HT1080 (cell line): ENCODE measurements at places on chromosomes 13 and 19. TPM values are rescaled to one million over a fixed set of nuclear protein-coding genes. Genes with fewer than 3 reads are reported as not detected.

Gene SLITRK1
- not detected in 2 replicates for total RNA-seq

- no peak for DNase-seq
These were observed 1677.1 kb downstream of the OLFM4 start for GRCh38 chr13:54705738-54706137.

Gene C1QTNF9B
- total RNA-seq: 0.72 and 0.84 TPM in 2 replicates

DNA sequence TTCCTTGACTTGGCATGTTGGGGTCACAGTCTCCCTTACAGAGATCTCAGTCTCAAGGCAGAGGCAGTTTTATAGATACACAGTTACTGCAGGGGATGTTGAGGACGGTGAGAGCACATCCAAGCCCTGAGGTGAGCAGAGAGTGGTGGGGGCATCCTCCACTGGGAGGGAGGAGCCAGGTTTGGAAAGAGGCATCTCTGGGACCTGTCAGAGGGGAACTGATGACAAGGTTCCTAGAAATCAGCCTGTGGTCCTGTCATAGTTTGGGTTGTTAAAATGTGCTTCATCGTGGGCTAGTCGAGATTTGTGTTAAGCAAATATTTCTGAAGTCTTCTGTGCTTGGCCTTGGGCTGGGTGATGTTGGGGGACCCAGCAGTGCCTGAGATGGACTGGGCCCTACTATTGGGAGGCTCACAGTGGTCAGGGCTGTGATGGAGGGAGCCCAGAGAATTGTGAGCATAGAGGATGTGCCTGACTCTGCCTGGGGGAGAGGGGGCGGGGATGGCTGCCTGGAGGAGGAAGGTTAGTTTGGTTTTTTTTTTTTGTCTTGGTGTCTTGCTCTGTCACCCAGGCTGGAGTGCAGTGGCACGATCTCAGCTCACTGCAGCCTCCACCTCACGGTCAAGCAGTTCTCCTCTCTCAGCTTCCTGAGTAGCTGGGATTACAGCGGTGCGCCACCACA, 3.9 kb downstream of the SUPT5H start:
- no peak for DNase-seq

DNA sequence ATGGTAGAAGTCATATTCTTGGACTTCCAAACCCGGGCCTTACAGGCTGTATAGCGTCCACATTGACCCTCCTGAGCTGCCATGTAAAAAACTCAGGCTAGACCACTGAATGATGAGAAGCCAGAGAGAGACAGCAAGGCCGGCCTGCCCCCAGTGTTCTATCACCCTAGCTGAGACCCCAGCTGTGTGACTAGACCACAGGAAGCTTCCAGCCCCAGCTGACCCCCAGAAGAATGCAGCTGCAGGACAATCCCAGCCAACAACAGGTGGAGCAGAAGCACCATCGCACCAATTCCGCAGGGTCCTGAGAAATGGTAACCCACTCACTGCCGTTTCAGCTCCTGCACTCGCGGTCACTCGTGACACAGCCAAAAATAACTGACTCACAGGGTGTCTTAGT, 2.9 kb upstream of the ATP11A start:
- no peak for DNase-seq

DNA sequence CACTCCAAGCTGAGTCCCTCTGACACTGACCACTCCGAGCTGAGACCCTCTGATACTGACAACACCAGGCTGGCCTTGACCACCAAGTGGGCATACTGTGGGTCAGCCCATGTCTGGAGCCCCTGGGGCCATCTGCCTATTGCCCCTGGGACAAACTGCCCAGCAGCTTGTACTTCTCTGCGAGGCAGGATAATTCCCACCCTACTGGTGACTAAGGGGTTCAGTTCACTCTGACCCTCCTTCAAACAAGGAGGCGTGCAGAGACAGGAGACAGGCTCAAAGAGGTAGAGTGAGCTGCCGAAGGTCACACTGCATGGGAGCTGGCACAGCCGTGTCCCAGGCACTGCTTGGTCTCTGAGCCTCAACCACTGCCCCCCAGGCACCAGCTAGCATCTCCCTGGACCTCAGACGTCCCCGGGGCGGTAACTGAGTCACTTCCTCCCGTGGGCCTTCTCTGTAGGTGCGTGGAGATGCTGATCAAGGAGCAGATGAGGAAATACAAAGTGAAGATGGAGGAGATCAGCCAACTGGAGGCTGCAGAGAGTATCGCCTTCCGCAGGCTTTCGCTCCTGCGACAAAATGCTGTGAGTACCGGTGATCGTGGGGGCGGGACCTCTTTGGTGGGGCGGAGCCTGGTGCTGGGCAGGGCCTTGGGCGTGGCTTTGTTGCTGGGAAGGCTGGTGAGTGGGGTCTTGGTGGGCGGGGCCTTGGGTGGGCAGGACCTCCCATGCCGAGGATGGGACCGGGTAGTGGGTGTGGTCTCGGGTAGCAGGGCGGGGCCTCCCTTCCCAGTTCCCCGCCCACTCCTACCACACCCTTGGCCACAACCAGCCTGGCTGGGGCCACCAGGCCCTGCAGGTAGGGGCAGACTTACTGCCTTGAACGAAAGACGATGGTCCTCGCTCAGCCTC, 5.8 kb upstream of the USE1 start:
- DNase-seq: peak; percentile 59

GRCh38 chr19:11382898-11383705, 1.0 kb downstream of the EPOR start:
- no peak for DNase-seq

Gene CYP2A6
- not detected in 2 replicates for total RNA-seq

- no peak for DNase-seq
These were observed 66.9 kb downstream of the C13orf42 start for GRCh38 chr13:51044023-51044665.

- peak; percentile 14 for DNase-seq
These were observed 36.0 kb upstream of the SLC7A10 start for GRCh38 chr19:33261511-33262189.

GRCh38 chr19:46373491-46374359, 26.8 kb downstream of the PPP5C start:
- peak; percentile 92 for DNase-seq

Gene GJA3
- 0.56 and 0.84 TPM in 2 replicates for total RNA-seq

Gene SCEL
- total RNA-seq: not detected in 2 replicates

- no peak for DNase-seq
These were observed 7.0 kb downstream of the MYH14 start for GRCh38 chr19:50210425-50210824.

GRCh38 chr13:99404005-99404755, 97.0 kb upstream of the GPR183 start:
- DNase-seq: peak; percentile 9

Gene TMEM272
- total RNA-seq: not detected in 2 replicates

DNA sequence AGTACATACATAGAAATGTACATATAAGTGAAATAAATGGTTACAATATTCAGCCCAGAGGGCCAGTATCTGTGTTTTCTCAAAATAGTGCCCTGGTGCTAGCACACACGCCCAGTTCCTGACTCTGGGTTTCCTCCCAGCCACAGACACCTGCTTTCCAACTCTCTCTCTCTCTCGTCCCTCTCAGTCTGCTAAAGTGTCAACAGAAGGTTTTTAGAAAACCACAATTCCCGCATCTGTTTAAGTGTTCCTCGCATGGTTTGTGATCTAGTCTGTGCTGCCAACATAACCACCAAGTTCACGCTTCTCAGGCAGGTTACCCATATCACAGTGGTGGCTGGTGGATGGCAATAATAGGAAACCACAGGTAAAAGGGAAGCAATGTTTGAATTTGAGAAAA, 17.8 kb upstream of the UPF3A start:
- DNase-seq: no peak

GRCh38 chr19:40424637-40425449, 949 bp downstream of the SERTAD1 start:
- no peak for DNase-seq

DNA sequence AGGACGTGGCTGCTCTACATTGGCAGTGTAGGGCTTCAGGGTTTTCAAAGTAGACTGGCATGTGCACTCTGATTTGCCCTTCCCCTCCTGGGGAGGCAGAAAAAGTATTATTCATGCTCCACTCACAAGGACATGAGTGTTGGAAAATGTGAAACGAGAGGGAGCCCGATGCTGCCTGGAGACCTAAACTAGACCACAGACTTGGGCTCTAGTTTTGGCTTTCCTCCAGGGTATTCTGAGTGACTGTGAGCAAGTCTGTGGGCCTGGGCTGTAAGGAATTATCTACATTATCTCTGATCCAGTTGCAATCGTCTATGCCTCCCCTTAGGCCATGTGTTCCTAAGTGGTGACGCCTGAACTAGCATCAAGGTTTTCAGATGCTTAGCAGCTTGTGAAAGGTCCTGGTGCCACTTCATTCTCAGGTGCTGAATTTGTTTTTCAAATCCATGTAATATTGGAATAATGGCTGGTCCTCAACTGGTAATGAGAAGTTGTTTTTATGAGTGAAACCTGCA, 55.0 kb downstream of the MRPL57 start:
- no peak for DNase-seq

GRCh38 chr13:20491926-20492435, 33.7 kb downstream of the CRYL1 start:
- DNase-seq: no peak

DNA sequence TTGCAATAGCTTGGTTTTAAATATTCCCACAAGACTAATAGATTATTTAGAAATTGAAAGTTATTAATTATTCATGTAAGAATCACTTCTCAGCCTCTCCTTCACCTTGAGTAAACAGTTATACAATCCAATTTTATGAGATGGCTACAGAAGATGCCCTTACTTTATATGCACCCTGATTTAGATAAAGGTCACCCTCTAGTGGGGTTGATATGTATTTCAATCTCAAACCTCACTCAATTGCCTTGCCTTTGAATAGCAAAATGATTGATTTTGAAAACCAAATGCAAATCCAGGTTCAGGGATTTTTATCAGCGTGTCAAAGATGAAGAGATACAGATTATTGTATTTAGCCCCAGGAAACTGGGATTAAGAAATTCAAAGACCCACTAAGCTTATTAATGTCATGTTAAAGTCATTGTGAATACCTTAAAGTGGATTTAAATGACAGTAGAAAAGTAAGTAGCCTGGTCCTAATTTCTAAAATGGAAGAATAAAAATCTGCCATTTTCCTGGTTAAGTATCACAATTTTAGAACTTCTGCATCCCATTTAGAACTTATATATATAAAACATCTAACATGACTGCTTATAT, 305.1 kb downstream of the ITGBL1 start:
- peak; percentile 44 for DNase-seq

GRCh38 chr13:22256111-22256639, 585.3 kb downstream of the FGF9 start:
- DNase-seq: no peak

GRCh38 chr19:15759962-15760565, 22.3 kb downstream of the OR10H3 start:
- DNase-seq: no peak

- no peak for DNase-seq
These were observed 37.6 kb upstream of the IGFL1 start for GRCh38 chr19:46191972-46192371.

GRCh38 chr19:670609-671075, 5.5 kb upstream of the FSTL3 start:
- no peak for DNase-seq

GRCh38 chr19:55626350-55626749, 2.0 kb upstream of the ZNF784 start:
- no peak for DNase-seq

- no peak for DNase-seq
These were observed 287.0 kb downstream of the FGF9 start for GRCh38 chr13:21957833-21958232.

DNA sequence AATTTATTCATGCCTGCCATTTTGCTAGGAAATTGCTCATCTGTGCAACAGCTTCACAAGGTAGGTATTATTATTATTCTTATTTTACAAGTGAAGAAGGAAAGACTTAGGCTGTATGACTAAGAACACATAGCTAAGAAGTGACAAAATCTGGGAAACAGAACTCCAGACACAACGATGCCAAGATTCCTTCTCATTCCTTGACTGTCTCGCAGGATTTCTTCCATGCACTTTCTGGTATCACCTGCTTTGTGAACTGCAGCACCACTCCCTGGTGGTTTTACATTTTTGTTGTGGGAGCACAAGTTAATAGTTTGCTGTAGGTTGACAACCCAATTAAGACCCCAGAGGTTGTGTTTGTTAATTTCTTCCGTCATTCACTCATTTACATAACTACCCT, 188.5 kb downstream of the LACC1 start:
- peak; percentile 62 for DNase-seq

DNA sequence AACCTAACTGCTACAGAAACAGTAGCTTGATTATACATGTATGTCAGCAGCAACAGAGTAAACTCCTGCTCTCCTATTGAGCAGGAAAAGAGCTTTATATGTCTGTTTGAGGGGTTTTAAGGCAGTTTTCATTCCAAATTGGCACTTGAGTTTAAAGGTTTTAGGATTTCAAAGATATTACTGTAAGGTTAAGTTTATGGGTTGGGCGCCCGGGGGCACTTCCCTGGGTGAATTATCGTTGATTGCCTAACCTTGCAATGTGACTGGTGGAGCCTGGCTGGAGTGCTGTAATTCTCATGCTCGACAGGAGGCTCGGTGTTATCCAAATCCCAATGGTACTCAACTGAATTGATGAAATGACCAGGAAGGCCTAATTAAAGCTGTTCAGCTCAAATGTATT, 1586.1 kb downstream of the OLFM4 start:
- DNase-seq: no peak

Gene NLRP5
- total RNA-seq: not detected in 2 replicates

Gene NKPD1
- not detected in 2 replicates for total RNA-seq

GRCh38 chr13:91359631-91360030, 12.1 kb downstream of the MIR17HG start:
- no peak for DNase-seq

Gene NBEA
- 2.0 and 3.2 TPM in 2 replicates for total RNA-seq

GRCh38 chr19:4986471-4986891, 17.6 kb downstream of the KDM4B start:
- no peak for DNase-seq

GRCh38 chr19:2110822-2111221, 14.1 kb downstream of the IZUMO4 start:
- no peak for DNase-seq

DNA sequence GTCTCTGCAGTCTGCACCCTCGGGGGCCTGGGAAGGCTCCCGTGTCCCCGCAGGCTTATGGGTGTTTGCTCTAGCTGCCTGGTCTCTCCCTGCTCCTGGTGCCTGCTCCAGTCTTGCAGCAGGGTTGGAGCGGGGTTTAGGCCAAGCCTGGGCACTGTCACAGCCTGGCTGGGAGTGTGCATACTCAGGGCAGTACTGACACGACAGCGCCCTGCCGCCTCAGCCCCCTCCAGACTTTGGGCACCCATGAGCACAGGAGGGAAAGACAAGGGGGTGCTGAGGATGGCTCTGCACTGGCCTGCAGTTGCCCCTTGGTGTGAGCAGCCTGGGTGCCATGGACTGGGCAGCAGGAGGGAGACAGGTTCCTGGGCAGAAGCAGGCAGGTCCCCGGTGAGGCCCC, 35.7 kb downstream of the CEP89 start:
- DNase-seq: no peak

DNA sequence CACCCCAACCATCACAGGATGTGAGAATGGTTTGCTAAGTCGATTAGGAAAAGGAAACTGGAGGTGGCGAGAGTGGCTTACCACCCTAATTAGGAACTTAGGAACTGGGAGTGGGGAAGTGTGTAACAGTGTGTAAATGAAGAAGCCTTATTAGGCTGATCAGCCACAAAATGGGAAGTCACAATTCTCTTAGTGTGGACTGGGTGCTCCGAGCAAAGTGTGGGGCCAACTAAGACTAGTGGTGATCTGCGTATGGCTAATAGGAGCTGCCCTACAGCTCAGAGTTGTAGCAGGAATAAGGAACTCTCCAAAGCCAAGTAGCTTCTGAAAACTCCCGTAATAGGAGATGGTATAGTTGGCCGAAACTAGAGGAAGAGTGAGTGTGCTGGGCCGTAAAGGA, 7.6 kb downstream of the SIGLEC11 start:
- no peak for DNase-seq

- DNase-seq: peak; percentile 86
These were observed 1.5 kb downstream of the GPC6 start for GRCh38 chr13:93227878-93228642.

Gene NLRP4
- total RNA-seq: not detected in 2 replicates

GRCh38 chr13:25846222-25846984, 205.4 kb downstream of the SHISA2 start:
- peak; percentile 82 for DNase-seq
